ENCODE measurements at places on chromosomes 6 and 20. TPM values are rescaled to one million over a fixed set of nuclear protein-coding genes. Genes with fewer than 3 reads are reported as not detected.

GRCh38 chr6:164308339-164308738, 893.8 kb downstream of the QKI start:
- H3K4me1 ChIP-seq = no peaks in the 10 kb centered on the region
- no peak for DNase-seq
- H3K27me3 ChIP-seq = no peaks in the 10 kb centered on the region
- H3K27ac ChIP-seq = no peak overlapping the region

DNA sequence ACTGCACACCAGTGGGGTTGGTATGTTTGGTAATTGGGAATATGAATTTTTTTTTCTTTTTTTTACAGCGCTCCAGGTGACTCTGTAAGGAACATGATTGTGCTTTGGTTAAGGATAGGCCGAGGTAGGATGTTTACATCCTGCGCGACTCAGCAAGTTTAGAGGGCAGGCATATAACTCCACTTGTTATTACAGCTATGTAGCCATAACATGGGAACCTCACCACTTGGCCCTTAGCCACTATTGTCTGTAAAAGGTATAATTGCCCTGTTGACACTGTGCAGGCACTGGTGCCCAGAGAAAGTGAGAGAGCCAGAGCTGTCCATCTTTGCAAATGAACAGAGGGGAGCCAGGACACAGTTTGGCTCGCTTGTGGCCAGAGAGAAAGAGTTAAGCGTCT, 172.9 kb downstream of the MCHR2 start:
- H3K4me3 ChIP-seq = no peak overlapping the region
- peaks cover 32% of the 10 kb centered on the region for H3K27me3 ChIP-seq

DNA sequence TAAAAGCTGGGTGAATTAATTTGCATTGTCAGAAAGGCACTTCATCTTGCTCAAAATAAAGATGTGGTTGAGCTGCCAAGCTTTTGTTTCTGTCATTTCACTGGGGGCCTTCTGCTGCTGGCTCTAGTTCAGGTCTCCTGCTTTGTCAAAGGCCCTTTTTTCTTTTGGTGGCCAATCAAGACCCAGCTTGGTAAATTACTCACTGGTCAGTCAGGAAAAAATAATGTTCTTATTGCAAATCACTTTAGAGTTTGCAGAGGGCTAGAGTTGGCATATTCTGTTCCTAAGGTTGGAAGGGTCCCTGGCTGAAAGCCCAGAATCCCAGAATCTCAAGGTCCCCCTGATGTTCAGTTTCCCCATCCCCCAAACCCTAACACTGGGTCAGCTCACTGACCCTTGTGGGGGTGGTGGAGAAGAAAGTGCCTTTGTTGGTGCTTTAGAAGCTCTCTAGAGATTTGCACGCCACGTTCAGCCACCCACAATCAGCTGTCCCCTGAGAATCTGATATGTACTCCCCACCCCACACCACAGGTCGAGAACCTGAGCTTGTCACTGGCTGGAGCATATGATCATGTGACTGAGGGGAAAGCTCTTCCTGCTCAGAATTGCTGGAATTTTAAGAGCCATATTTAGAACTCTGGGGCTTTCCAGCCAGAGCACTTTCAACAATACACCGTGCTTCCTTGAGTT, 21.7 kb upstream of the BNIP5 start:
- no peaks in the 10 kb centered on the region for H3K36me3 ChIP-seq
- H3K4me3 ChIP-seq = no peak overlapping the region
- DNase-seq = no peak
- H3K4me1 ChIP-seq = peaks cover 29% of the 10 kb centered on the region
- H3K27ac ChIP-seq = no peak overlapping the region
- H3K27me3 ChIP-seq = no peaks in the 10 kb centered on the region

GHRH gene
- total RNA-seq = not detected

BPIFB1 gene
- total RNA-seq = 20.2 TPM

DNA sequence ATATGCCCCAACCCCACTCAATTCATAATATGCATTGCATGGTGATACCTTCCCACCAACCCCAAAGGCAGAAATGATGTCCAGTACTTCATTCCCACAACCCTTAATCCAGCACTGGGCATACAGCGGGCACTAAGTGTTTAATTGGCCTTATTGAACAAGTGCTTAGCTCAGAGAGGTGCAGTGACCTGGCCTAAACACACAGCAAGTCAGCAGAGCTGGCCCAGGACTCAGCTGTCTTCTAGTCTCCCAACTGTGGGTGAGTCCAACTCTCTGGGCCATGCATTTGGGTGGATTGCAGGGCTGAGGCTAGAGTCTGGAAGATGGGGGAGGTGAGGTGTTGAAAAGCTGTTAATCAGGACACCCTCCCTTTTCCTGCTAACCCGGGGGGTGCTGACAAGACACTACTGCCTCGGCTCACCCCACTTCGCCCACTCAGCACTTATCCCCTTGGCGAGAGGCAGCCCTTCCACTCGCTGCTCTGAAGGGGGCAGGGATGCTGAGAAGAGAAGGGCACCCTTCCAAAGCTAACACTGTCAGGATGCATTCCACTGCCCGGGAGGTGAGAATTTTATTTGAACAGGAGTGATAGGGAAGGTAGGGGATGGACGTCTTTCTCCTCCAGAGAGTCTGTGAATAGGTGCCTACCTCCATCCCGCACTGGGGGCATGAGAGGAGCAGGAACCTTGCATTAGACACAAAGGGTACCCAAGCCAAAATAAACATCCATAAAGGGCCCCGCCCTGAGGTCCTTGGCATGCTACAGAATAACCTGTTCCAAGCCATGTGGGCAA, 14.2 kb downstream of the KCNK5 start:
- H3K4me1 ChIP-seq = peaks cover 92% of the 10 kb centered on the region
- DNase-seq = peak; percentile 56
- peak overlapping the region; percentile 76 for H3K27ac ChIP-seq
- no peaks in the 10 kb centered on the region for H3K36me3 ChIP-seq

DNA sequence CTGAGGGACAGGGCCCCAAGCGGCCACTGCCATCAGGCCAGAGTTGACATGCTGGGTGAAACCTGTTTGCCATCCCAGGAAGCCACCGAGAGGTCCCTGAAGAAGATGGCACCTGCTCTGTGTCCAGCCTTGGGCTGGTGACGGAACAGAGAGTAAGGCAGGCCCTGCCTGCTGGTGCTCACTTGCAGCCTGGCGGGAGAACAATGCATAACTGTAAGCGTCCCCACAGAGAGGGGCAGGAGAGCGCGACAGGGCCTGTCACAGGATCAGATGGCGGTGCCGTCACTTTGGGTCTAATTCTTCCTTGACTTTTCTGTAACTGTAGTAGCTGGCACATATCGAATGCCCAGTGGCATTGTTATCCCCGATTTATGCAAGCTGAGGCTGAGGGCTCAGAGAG, 29.0 kb upstream of the VSTM2L start:
- H3K27ac ChIP-seq = no peak overlapping the region
- peaks cover 65% of the 10 kb centered on the region for H3K36me3 ChIP-seq
- no peak overlapping the region for H3K4me3 ChIP-seq
- DNase-seq = no peak
- no peaks in the 10 kb centered on the region for H3K4me1 ChIP-seq

GRCh38 chr6:26420688-26421171, 18.7 kb downstream of the BTN3A1 start:
- no peak for DNase-seq
- H3K4me1 ChIP-seq = no peaks in the 10 kb centered on the region
- peak overlapping the region; percentile 67 for H3K4me3 ChIP-seq
- peaks cover under 1% of the 10 kb centered on the region for H3K36me3 ChIP-seq

- no peak for DNase-seq
- H3K27me3 ChIP-seq = no peaks in the 10 kb centered on the region
- H3K36me3 ChIP-seq = no peaks in the 10 kb centered on the region
Observed at GRCh38 chr6:10901770-10902169, 14.9 kb downstream of the SYCP2L start.

SASH1 gene
- total RNA-seq = 33.9 TPM
